HFFc6 (cell line): ENCODE measurements at places on chromosomes 11 and 22. TPM values are rescaled to one million over a fixed set of nuclear protein-coding genes. Genes with fewer than 3 reads are reported as not detected.

- no peaks in the 10 kb centered on the region for H3K36me3 ChIP-seq
- no peak overlapping the region for H3K4me3 ChIP-seq
- DNase-seq: no peak
- no peak overlapping the region for H3K27ac ChIP-seq
Measured at GRCh38 chr11:104734998-104735397, 163.3 kb downstream of the CASP12 start.

- H3K36me3 ChIP-seq: no peaks in the 10 kb centered on the region
- H3K4me3 ChIP-seq: no peak overlapping the region
- peaks cover 5% of the 10 kb centered on the region; the same call in 1 of the 2 replicates for H3K4me1 ChIP-seq
- peaks cover 29% of the 10 kb centered on the region for H3K27me3 ChIP-seq
Measured at GRCh38 chr11:64568584-64569140, 22.4 kb upstream of the SLC22A12 start.

- DNase-seq: no peak
- no peak overlapping the region for H3K27ac ChIP-seq
- H3K4me1 ChIP-seq: no peaks in the 10 kb centered on the region
- peaks cover 30% of the 10 kb centered on the region for H3K27me3 ChIP-seq
- H3K36me3 ChIP-seq: no peaks in the 10 kb centered on the region
Measured at GRCh38 chr11:67409781-67410368, 5.6 kb upstream of the CARNS1 start.

The MYO7A gene
- 0.05 TPM in 1 of 3 replicates, not detected in the others for total RNA-seq

The ASCL3 gene
- total RNA-seq: not detected in 3 replicates

GRCh38 chr22:44962741-44963454, 46.9 kb downstream of the PHF21B start:
- H3K27me3 ChIP-seq: peaks cover 39% of the 10 kb centered on the region
- no peak overlapping the region for H3K27ac ChIP-seq
- H3K4me3 ChIP-seq: no peak overlapping the region
- no peaks in the 10 kb centered on the region for H3K4me1 ChIP-seq

DNA sequence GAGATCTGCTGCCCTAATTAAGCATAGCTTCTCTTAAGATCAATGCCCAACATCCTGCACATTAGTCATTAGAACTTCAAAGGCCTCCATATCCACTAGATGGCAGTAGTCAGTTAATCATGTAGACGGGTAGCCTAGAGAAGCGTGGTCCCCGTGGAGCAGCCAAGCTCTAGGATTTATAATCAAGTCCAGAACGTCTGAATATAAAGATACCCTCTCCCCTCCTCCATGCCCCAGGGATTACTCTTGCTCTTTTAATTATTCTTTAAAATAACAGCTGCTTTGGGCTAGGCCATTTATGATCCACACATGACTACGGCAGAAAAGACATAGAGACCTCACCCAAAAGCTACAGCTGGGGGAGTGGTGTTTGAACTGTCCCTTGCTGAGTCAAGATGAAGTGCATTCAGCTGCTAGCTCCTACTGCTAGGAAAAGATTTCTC, 327.6 kb upstream of the PLET1 start:
- no peaks in the 10 kb centered on the region for H3K36me3 ChIP-seq
- peak overlapping the region; percentile 57; the same call in 1 of the 2 replicates for H3K4me3 ChIP-seq
- H3K4me1 ChIP-seq: peaks cover 6% of the 10 kb centered on the region
- H3K27me3 ChIP-seq: peaks cover 8% of the 10 kb centered on the region

- peak overlapping the region; percentile 83 for H3K4me3 ChIP-seq
- H3K4me1 ChIP-seq: peaks cover 78% of the 10 kb centered on the region
- no peaks in the 10 kb centered on the region; the same call in 1 of the 2 replicates for H3K27me3 ChIP-seq
- H3K27ac ChIP-seq: peak overlapping the region; percentile 94
- H3K36me3 ChIP-seq: peaks cover 14% of the 10 kb centered on the region; the same call in 1 of the 2 replicates
Measured at GRCh38 chr11:126636911-126637794, 281.7 kb downstream of the ST3GAL4 start.

The CRYBA4 gene
- total RNA-seq: not detected in 3 replicates

The SHANK3 gene
- 0.71 to 0.78 TPM (median 0.77 TPM) in 3 replicates for total RNA-seq

GRCh38 chr11:16154715-16155396, 201.5 kb downstream of the SOX6 start:
- DNase-seq: peak; percentile 10
- no peak overlapping the region for H3K4me3 ChIP-seq
- no peaks in the 10 kb centered on the region for H3K27me3 ChIP-seq

The C22orf42 gene
- total RNA-seq: not detected in 3 replicates

- peaks cover 39% of the 10 kb centered on the region for H3K27me3 ChIP-seq
- no peaks in the 10 kb centered on the region for H3K36me3 ChIP-seq
- no peak overlapping the region for H3K4me3 ChIP-seq
- H3K4me1 ChIP-seq: no peaks in the 10 kb centered on the region
- DNase-seq: no peak
Measured at GRCh38 chr11:44530413-44531115, 34.9 kb upstream of the CD82 start.

GRCh38 chr11:132196928-132197327, 826.5 kb downstream of the NTM start:
- no peak overlapping the region for H3K27ac ChIP-seq
- peaks cover 1% of the 10 kb centered on the region for H3K4me1 ChIP-seq
- peaks cover 1% of the 10 kb centered on the region; the same call in 1 of the 2 replicates for H3K27me3 ChIP-seq
- no peak for DNase-seq
- H3K36me3 ChIP-seq: no peaks in the 10 kb centered on the region

The IL17RA gene
- 11.2 to 15.6 TPM (median 13.7 TPM) in 3 replicates for total RNA-seq

DNA sequence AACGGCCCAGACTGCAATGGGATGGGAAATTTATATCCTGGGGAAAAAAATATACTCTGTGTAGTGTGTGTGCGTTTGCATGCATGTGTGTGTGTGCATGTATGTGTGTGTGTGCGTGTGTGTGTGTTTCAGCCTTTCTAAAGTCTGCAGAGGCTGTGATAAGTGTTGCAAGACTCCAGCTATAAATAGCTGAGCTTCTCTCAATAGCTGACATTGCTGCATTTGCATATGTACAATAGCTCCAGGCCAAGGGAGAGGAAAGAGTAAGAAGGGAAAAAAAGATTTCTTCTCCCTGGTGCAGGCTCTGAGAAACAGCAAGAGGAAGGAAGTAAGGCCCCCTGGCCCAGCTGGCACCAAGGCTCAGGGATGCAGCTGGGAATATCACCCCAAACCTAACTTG, 483.0 kb downstream of the MN1 start:
- H3K27ac ChIP-seq: no peak overlapping the region
- H3K4me3 ChIP-seq: no peak overlapping the region
- DNase-seq: peak; percentile 70
- H3K36me3 ChIP-seq: no peaks in the 10 kb centered on the region

DNA sequence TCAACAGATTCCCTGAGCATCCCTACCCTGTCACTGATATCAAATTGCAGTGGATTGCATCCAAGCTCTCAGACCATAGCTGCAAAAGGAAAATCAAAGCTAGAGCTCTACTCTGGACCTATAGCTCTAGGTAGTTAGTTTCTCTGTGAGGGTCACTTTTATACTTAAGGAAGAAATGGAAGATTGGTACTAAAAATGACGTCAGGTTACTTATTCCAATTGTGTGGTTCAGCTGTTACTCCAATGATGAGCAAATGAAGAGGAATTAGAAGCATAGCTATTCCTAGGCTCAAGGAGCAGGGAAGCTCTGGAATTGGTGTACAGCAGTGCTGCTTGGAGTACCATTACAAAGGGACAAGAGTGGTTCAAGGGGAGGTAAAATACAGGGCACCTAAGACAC, 36.4 kb upstream of the GLYATL1 start:
- no peak for DNase-seq
- H3K4me3 ChIP-seq: peak overlapping the region; percentile 87; the same call in 1 of the 2 replicates
- H3K4me1 ChIP-seq: peaks cover 47% of the 10 kb centered on the region
- H3K27ac ChIP-seq: no peak overlapping the region

The CDON gene
- 1.6 to 2.0 TPM (median 2.0 TPM) in 3 replicates for total RNA-seq

- peak overlapping the region; percentile 78 for H3K4me3 ChIP-seq
- no peaks in the 10 kb centered on the region for H3K36me3 ChIP-seq
- H3K27ac ChIP-seq: peak overlapping the region; percentile 99
- peak; percentile 85 for DNase-seq
- H3K4me1 ChIP-seq: peaks cover 49% of the 10 kb centered on the region
- H3K27me3 ChIP-seq: peaks cover 2% of the 10 kb centered on the region; the same call in 1 of the 2 replicates
Measured at GRCh38 chr11:18384157-18384641, 10.2 kb upstream of the LDHA start.

The OR2D2 gene
- 0.21 TPM in 1 of 3 replicates, not detected in the others for total RNA-seq

GRCh38 chr11:102647430-102647829, 22.3 kb upstream of the MMP20 start:
- H3K4me3 ChIP-seq: no peak overlapping the region
- no peak overlapping the region for H3K27ac ChIP-seq
- H3K27me3 ChIP-seq: peaks cover 21% of the 10 kb centered on the region
- H3K36me3 ChIP-seq: no peaks in the 10 kb centered on the region
- H3K4me1 ChIP-seq: peaks cover 8% of the 10 kb centered on the region

GRCh38 chr11:33735271-33736147, 714 bp downstream of the CD59 start:
- H3K36me3 ChIP-seq: peaks cover 44% of the 10 kb centered on the region
- peak overlapping the region; percentile 96 for H3K27ac ChIP-seq
- peaks cover 74% of the 10 kb centered on the region for H3K4me1 ChIP-seq
- peak overlapping the region; percentile 96 for H3K4me3 ChIP-seq
- H3K27me3 ChIP-seq: peaks cover 2% of the 10 kb centered on the region

DNA sequence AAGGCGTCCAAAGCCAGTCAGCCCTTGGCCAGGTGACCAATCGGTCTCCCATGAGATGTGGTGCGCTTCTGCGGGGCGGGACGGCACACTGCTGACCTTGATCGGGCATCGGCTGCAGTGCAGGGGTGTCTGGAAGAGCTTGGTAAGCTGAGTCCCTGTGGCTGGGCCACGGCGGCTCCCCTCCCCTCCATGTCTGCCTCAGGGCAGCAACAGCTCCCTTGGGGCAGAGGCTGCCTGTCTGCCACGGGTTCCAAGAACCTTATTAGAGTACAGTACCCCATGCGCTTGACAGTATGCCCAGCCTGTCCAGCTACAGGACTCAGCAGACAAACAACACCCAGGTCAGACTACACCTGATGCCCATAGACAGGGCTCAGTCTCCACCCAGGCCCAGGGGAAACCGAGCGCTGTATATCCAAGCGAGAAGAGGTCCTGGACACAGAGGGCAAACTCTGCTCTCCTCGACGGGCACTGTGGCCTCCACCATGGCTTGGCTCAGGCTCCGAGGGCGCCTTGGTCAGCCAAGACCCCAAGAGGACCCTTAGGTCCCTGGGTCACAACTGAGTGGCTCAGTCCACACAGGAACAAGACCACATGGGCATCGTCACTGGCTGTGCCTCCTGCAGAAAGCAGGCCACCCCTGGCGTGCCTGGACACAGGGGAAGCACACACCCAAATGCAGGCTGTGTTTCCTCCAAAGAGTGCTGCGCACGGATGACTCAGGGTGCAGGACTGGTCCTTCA, 18.9 kb downstream of the TSPAN32 start:
- DNase-seq: no peak
- peaks cover 3% of the 10 kb centered on the region for H3K4me1 ChIP-seq
- H3K36me3 ChIP-seq: no peaks in the 10 kb centered on the region
- H3K27me3 ChIP-seq: peaks cover 3% of the 10 kb centered on the region
- no peak overlapping the region for H3K27ac ChIP-seq

DNA sequence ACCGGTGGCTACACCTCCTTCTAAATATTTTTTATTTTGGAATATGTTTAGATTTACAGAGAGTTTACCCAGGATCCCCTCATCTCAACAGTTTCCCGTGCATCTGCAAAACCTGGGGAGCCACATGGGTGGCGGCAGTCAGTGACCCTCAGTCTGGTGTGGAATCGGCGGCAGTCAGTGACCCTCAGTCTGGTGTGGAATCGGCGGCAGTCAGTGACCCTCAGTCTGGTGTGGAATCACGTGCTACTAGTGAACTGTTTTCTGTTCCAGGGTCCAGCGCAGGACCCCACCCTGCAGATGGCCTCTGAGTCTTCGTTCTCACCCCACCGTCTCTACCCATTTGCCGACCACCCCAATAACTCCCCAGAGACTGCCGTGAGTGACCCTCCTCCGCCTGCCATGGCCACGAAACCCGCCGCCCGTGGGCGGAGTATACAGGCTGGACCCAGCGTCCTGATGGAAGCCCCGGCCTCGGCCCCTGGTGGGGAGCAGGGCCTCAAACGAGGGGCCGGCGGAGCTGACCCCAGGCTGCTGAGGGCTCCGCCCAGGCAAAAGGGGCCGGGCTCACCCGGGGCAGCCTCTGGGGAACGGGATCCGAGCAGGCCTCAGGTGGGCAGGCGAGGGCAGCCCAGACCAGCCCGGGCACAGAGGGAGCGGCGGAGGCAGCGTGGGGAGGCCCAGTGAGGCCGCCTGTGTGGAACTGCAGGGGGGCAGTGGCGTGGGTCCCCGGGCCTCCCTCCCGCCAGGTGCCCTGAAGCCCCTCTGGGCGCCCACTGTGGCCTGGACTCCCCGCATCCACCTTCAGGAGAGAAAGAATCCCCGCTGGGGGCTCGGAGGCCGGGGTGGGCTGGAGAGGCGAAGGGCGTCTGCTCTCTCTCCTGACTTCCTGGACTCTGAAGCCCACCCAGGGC, 2.5 kb downstream of the IL17REL start:
- H3K36me3 ChIP-seq: no peaks in the 10 kb centered on the region
- no peak for DNase-seq
- no peak overlapping the region for H3K27ac ChIP-seq
- peaks cover 14% of the 10 kb centered on the region for H3K27me3 ChIP-seq

The SYT12 gene
- not detected in 3 replicates for total RNA-seq

The SCUBE1 gene
- not detected in 3 replicates for total RNA-seq

The ABTB2 gene
- 2.5 to 3.8 TPM (median 3.4 TPM) in 3 replicates for total RNA-seq

The CARNS1 gene
- 0.06 to 0.07 TPM in 2 of 3 replicates, not detected in the other for total RNA-seq

The INS gene
- total RNA-seq: not detected in 3 replicates

DNA sequence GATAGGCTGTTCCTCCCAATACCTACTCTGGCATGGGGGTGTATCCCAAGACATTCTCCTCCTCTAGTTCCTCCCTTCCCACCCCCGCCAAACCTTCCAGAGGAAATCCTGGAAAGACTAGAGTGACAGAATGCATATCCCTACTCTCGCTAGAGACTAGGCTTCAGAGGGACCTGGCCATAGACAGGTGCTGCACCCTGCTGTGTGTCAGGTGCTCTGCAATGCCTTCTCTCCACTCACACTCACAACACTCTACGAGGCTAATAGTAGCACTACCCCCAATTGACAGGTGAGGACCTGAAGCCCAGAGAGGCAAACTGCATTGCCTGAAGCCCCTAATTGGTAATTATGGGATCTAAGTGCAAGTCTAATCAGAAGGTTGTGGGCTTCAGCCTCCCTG, 46.2 kb upstream of the LMO1 start:
- no peak overlapping the region for H3K4me3 ChIP-seq
- DNase-seq: no peak
- no peaks in the 10 kb centered on the region for H3K4me1 ChIP-seq
- no peaks in the 10 kb centered on the region for H3K36me3 ChIP-seq
- H3K27me3 ChIP-seq: peaks cover 22% of the 10 kb centered on the region

DNA sequence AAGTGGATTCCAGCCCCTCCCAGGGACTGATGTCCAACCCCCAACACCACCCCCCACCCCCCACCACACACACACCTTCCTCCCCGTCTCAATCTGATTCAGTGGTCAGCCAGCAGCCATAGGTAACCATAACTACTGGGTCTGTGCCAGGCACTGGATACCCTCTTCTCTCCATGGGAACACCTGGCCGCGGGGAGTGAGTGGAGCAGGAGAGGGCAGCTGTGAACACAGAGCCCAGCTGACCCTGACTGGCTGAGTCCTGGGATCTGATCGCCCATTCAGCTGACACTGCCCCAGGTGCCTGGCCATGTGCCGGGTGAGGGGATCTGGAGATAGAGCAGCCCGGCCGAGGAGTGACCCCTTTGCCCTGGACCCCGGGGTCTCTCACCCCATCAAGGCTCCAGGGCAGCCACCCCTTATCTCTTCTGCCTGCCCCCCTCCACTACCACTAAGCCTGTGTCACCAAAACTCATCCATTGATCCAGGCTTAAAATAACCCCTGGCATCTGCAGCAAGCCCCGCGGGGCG, 2.6 kb upstream of the SHISA8 start:
- H3K36me3 ChIP-seq: no peaks in the 10 kb centered on the region
- no peak overlapping the region for H3K27ac ChIP-seq
- H3K4me1 ChIP-seq: peaks cover 5% of the 10 kb centered on the region; the same call in 1 of the 2 replicates
- no peak for DNase-seq

GRCh38 chr11:62069374-62069773, 54.4 kb upstream of the INCENP start:
- no peak overlapping the region for H3K4me3 ChIP-seq
- H3K27ac ChIP-seq: no peak overlapping the region
- H3K27me3 ChIP-seq: peaks cover 21% of the 10 kb centered on the region
- no peaks in the 10 kb centered on the region for H3K4me1 ChIP-seq
- no peak for DNase-seq
